H7 (cell line): ENCODE measurements at places on chromosomes 1 and 21. TPM values are rescaled to one million over a fixed set of nuclear protein-coding genes. Genes with fewer than 3 reads are reported as not detected.

- peak; percentile 46 for DNase-seq
Measured at GRCh38 chr1:218347336-218347722, 2.2 kb downstream of the TGFB2 start.

DNA sequence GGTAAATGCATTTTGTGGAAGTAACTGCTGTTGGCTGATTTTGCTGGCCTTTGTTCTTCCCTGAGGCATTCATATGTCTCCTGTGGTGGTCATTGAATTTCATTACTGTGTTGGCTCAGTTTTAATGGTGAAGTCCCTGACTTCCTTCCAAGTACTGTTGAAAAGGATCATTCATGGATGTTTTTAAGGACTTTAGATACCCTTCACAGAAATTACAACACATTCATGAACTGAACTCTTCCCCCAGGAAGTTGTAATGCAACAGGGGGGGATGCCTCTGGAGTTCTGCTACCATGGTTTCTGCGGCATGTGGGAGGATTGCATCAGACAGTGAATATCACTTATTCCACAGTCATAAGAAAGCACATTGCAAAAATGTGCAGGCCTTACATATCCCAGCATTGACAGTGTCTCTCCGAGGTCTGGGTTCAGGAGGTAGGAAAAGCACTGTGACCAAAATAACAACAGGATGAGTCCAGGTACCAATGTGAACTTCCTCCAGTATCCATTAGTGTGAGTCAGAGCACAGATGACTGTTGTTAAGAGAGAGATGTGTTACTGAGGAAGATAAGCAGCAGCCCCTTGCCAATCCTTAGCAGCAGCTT, 2.1 kb upstream of the RAB3GAP2 start:
- peak; percentile 5 for DNase-seq

GRCh38 chr21:42095581-42095980, 24.5 kb downstream of the UMODL1 start:
- DNase-seq: no peak

DNA sequence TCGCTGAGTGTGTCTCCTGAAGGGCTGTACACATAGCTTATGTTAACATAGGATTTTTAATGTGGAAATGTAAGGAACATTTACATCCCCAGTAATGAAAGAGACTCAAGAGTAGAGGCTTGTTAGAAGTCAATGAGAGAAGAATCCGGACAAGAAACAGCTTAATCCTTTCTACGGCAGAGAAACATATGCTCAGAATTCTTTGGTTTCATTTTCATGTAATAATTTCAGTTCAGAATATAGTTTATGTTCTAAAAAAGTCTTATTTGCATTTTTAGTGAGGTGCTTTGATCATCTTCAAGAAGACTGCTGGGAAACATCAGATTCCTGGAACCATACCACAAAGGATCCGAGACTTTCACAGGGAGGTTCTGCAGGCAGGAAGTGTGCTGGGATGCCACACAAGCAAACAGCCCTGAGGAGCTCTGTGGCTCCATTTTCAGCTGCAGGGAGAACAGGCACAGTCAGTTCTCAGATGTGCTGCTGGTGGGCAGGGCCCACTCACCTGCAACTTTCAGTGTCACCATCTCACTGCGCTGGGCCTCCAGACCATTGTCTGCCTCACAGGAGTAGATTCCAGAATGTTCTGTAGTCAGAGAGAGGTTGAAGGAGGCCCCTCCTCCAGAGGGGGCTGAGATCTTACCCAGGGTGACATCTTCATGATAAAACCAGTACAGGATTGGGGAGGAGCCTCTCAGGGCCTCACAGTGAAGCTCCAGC, 28.4 kb downstream of the FCRL5 start:
- DNase-seq: no peak

GRCh38 chr1:146051452-146051851, 29.9 kb upstream of the HJV start:
- no peak for DNase-seq

DNA sequence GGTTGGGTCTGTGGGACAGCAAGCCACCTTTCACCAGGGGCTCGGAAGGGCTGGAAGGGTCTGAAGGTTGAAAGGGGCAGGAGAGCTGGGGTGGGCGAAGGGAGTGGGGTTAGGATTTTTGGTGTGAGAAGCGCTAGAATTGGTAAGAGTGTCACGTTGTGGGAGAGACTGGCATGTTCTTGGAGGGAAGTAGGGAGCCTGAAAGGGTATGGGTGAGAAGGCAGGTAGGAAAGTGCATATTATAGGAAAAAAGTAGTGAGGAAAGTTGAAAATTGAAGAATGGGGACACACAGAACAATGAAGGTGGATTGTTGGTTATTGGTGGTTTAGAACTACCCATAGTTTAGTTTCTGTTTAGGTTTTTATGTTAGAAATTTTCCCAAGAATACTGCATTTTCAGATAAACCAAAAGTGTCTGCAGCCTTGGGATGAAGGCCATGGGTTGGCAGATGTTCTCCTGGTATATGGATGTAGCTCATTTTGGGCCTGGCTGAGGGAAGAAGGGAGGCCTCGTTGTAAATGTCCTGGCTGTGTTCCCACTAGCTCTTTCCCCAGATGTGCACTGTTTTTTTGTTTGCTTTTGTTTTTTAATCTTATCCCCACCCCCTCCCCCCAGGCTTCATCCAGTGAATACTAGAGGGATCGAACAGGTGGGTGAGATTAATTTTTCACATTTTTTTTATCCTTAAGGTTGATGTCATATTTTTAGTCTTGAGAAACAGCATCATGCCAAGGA, 1.2 kb downstream of the LRRC42 start:
- no peak for DNase-seq

DNA sequence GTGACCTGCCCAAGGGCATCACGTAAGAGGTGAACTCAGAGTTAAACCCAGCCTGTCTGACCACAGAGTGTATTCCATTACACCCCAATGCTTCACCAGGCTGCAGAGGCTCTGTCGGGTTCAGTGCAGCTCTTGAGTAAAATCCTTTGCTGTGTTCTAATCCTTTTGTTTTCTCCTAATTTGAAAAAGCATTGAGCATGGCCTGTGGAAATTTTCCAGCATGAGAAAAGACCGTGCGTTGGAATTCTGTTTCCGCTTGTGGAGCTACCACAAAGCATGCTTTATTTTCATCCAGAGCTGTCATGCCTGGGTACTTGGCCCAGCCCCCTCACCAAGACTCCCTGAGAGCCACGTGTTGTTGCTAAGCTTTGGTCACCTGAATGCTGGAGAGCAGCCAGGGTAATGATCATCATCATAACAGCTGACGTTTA, 317.6 kb downstream of the PRDM2 start:
- no peak for DNase-seq

GRCh38 chr1:150410582-150411101, 46.7 kb downstream of the RPRD2 start:
- no peak for DNase-seq

The OR2T34 gene
- total RNA-seq: not detected in 2 replicates

GRCh38 chr1:24098102-24098501, 13.8 kb downstream of the MYOM3 start:
- no peak for DNase-seq

DNA sequence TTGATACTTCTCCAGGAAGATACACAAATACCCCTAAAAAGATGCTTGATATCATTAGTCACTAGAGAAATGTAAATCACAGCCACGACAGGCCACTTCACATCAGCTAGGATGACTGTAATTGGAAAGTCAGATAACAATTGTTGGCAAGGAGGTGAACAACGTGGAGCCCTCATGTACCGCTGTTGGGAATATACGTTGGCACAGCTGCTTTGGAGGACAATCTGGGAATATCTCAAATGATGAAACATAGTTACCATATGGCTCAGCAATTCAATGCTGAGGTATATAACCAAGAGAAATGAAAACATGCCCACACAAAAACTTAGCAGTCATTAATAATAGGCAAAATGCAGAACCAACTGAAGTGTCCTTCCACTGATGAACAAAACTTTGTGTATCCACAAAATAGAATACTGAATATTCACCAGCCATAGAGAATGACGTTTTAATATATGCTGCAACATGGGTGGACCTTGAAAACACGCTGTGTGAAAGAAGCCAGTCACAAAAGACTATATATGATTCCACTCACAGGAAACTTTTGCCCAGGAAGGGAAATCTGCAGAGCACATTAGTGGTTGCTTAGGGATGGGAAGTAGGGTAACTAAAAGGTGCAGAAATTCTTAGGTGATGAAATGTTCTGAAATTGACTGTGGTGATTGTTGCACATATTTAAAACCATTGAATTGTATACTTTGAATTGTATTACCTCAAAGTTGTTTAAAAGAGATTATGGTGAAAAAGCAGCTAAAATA, 95.4 kb downstream of the AHCTF1 start:
- no peak for DNase-seq

DNA sequence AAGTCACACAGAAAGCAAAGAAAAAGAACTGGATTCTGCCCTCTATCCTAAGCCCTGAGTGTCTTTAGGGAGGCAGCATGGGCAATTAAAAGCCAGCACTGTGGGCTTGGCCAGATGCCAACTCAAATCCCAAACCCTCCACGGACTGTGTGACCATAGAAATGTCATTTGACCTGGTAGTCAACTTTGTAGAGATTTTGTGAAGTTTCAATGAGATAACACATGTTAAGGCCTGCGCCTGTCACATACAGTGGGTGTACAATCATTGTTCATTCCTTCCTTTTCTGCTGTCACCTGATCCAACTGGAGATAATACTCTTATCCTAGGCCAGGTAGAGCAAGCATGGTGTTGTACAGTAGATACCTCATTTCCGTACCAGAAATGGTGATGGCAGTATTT, 54.2 kb downstream of the TMEM53 start:
- no peak for DNase-seq

DNA sequence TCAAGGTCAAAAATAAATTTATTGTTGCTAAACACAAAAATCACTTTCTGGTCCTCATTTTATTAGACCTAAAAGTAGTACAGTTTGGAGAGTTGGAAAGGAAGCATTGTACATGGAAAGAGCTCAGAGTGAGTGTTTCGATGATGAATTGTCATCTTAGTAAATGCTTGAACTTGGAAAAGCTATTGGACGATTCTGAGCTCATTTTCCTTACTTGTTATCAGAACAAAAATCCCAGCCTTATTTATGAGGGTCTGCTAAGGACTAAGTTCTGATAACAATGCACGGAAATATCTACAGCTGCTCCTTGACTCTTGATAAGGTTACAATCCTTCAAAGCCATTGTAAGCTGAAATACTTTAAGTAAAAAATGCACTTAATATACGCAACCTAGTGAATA, 710.0 kb upstream of the PTBP2 start:
- DNase-seq: no peak
